ENCODE measurements at places on chromosomes 6 and 20.

GRCh38 chr20:42063141-42063540 lies 445.0 kb upstream of the CHD6 start:
- no peak for DNase-seq

DNA sequence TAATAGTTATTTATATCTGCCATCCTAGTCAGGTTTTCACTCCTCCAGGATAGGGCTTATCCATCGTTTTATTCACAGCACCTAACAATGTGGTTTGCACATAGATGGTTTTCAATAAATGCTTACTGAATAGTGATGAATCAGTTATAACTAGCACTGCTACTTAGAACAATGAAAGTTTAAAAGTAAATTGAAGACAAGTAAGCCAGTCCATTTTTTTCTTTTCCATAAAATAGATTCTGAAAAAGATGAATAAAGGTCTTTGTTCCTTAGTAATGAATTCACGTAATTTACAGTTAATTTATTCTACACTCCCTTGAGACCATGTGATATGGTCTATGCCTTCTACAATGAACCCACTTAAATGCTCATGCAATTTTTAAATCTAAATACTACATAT lies 212.5 kb downstream of the RNGTT start:
- DNase-seq, result no peak

- DNase-seq, result no peak
Measured at GRCh38 chr6:87482366-87482765, 9.6 kb downstream of the SLC35A1 start.

GRCh38 chr6:168181316-168181715 lies 102.3 kb upstream of the FRMD1 start:
- no peak for DNase-seq

Data from H54 (cell line).